ENCODE measurements at places on chromosomes 2 and 18.

DNA sequence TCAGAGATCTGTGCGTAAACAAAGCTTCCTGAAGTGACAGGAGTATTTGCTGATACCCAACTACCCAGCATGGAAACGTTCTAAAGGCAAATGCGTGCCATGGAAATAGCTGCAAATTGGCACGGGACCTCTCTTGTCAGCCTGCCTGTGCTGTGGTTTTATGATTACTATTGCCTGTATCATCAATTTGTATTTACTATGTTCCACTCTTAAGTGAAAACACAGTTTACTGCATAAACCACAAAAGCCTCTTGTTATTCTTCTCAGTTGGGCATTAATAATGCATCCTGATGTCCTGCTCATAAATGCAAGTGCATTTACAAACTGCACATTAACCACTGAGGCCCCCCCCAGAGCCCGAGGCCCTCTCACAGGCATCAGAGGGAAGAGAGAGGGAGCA lies 196.6 kb upstream of the SLC35G4 start:
- DNase-seq, result no peak

DNA sequence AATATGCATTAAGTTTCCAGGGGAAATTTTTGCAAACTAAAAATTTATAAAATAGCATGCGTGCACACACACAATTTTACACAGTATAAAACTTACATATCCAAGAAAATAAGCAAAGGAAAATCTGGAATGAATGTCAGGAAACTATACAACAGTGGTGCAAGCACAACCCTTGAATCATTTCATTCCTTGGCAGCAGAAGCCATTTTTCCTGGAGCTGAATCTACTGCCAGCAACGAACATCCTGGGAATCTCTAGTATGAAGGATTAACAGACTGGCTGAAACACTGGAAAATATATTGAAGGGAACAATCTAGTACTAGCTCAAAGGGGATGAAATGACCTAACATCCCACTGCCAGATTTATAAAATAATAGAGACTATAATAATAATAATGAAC lies 235.3 kb downstream of the DYM start:
- no peak for DNase-seq

GRCh38 chr2:128794285-128794684 lies 475.6 kb upstream of the HS6ST1 start:
- no peak for DNase-seq

GRCh38 chr2:25276569-25277465 lies 64.9 kb downstream of the DNMT3A start:
- peak; percentile 42 for DNase-seq

- no peak for DNase-seq
These were observed 4.7 kb downstream of the CREB1 start for GRCh38 chr2:207534417-207534816.

DNA sequence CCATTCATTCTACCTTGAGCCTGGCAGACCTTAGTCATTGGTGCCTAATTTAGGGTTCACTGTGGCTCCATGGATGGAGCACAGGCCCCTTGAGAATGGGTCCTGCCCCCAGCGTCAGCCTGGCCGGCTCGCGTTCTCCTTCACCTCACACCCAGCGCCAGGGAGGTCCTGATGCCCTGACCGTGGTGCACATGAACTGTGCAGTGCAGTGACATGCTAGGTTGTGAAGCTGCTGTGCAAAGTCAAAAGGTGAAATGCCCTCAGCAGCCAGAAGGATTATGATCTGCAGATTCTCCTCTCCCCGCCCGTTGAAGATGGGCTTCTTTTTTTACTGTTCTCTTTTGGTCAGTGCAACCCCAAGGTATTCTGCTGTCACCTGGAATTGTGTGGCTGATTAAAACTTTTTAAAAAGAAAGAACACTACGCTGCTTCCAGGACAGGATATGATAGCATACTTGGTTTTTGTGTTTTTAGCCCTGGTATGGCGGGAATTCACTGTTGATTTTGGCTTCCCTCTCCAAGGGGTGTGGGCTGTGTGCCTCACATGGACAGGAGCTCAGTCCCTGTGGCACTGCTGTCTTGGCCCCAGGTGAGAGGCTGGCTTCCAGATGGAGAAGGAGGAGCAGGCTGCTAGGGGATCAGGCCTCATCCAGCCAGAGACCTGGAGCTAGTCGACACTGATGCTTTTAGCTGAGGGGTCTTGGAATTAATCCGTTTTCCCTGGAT lies 49.4 kb upstream of the MCFD2 start:
- DNase-seq, result no peak

DNA sequence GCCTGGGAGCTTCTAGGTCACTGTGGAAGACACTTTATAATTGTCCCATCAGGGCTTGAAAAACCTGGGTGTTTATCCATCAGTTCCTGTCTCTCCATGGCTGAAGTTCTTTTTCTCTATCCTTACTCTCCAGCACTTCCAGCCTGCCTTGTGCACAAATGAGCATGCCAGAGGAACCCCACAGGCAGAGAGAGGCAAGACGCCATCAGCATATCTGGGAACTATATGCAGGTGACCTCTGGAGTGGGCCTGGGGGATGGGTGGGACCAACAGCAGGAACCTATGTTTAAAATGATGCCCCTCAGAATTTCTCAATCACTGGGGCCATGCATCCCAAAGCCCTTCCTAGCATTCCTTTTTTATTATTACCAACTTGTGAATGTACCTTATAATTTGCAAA lies 156.2 kb upstream of the PARD3B start:
- DNase-seq, result no peak

GRCh38 chr18:6280211-6280743 lies 134.4 kb downstream of the L3MBTL4 start:
- DNase-seq, result no peak

GRCh38 chr2:28915939-28916338 lies 21.5 kb downstream of the WDR43 start:
- DNase-seq, result peak; percentile 14

- DNase-seq, result no peak
These were observed 69.8 kb downstream of the CTIF start for GRCh38 chr18:48608581-48608980.

DNA sequence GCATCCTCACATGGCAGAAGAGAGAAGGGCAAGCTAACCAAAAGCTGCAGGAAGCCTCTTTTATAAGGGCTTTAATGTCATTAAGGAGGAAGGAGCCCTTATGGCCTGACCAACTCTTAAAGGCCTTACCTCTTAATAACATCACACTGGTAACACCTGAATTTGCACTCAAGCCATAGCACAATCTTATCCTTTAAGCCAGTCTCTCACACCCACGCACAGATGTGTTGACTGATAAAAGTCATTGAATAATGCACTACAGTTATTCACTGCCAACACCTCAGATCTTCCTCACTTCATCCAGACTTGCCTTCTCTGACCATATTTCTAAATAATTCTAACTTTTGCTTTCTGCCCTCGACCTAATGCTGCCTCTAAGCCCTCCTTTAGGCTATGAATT lies 516.8 kb downstream of the ADCYAP1 start:
- DNase-seq, result no peak

- DNase-seq, result no peak
These were observed 282.9 kb downstream of the DYSF start for GRCh38 chr2:71736091-71736861.

DNA sequence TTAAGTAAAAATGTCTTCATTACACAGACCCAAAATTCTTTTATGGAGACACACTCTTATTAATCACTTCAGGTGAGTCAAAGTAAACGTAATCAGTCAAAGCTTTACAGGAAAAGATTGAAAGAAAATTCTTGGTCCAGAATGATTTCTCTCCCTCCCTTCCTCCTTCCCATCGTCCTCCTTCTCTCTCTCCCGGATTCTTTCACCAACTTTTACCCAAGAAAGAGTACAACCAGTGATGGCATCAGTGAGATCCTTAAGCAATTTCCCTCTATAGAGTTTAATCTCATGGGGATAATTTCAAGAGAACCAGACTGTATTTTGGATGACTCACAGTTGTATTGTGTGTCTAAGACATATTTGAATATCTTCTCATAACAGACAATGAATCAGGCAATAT lies 258.1 kb downstream of the ALK start:
- DNase-seq, result no peak

DNA sequence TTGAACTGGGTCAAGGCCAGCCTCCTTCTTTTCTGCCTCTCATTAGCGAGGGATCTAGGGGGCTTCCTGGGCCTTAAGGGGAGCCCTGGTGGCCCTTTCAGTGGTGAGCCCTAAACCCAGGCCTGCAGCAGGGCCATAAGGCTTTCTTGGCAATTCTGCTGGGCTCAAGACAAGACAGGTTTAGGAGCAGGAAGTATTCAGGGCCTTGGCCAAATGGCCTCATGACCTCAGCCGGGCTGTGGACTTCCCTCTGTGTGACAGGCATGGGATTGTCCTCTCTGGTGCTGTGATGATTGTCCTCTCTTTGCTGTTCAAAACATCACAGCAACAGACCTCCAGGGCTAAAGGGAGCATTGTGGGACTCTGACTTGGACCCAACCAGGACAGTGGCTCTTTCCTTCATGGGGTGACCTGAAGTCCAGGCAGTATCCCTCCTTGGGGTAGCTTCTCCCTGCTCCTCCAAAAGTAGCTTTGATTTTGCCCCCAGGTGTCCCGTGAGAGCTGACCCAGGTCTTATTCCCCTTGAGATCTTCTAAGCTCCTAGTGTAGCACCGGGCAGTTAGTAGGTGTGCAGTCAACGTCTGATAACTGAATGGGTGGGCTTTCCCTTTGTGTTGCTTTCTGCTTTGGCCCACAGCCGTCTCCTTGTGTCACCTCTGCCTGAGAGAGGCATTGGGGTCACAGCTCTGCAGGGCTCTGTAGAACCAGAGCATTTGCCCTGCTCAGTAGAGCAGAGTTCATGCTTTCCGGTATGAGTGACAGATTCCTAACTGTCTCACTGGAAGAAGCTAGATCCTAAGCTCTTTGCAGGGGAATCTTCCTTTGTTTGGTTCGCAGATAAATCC lies 14.7 kb downstream of the FOSL2 start:
- peak; percentile 88 for DNase-seq

- peak; percentile 36 for DNase-seq
These were observed 36.3 kb downstream of the TGOLN2 start for GRCh38 chr2:85291425-85292023.

- no peak for DNase-seq
These were observed 6.6 kb upstream of the KANSL1L start for GRCh38 chr2:210177769-210178168.

DNA sequence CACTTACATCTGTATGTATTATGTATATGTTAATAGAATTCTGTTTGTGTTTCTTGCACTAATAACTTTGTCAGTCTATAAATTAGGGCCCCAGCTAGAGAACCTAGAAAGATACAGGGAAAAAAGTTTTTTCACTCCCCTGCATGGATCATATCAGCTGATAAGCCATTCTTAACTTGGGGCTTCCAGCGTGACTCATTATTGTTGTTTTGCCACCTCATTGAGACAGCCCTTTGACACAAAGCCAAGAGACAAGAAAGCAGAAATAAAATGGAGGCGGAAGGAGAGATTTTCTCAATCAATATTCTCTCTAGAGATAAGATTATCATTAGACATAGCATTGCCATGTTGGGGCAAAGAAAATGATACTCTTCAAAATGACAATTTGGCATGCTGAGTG lies 93.4 kb downstream of the AKAIN1 start:
- no peak for DNase-seq

- DNase-seq, result no peak
These were observed 117.3 kb upstream of the MSTN start for GRCh38 chr2:190179754-190180312.

DNA sequence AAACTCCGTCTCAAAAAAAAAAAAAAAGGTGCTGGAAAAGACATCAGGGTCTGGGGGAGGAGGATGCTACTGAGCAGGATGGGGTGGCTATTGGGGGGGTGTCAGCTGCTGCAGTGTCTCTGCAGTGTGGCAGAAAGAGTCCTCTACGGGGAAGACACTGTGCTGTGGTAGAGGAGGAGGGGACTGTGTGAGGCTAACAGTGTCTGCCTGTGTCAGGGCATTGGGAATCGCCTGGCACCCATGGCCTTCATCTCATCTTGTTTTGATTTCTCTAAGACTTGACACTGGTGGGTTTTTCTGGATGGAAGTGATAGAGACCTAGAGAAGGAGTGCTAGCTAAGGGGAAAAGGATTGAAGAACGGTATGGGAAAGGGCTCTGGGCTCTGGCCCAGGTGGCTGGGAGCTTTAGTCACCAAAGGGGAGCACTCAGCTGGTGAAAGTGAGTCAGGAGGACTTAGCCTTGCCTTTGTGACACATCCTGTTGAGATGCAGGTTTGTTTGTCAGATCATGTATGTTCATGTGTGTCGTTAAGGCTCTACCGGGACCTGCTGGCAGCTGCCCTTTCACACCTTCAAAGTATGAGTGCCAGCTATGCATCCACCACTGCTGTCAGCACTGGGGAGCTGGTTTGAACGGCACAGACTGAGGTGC lies 58.0 kb downstream of the FARP2 start:
- no peak for DNase-seq

GRCh38 chr18:76565238-76566173 lies 70.5 kb upstream of the ZNF516 start:
- DNase-seq, result peak; percentile 95

- DNase-seq, result no peak
These were observed 42.3 kb upstream of the CTDP1 start for GRCh38 chr18:79637181-79637920.

- no peak for DNase-seq
These were observed 75.1 kb upstream of the NOL4 start for GRCh38 chr18:34299828-34300227.

DNA sequence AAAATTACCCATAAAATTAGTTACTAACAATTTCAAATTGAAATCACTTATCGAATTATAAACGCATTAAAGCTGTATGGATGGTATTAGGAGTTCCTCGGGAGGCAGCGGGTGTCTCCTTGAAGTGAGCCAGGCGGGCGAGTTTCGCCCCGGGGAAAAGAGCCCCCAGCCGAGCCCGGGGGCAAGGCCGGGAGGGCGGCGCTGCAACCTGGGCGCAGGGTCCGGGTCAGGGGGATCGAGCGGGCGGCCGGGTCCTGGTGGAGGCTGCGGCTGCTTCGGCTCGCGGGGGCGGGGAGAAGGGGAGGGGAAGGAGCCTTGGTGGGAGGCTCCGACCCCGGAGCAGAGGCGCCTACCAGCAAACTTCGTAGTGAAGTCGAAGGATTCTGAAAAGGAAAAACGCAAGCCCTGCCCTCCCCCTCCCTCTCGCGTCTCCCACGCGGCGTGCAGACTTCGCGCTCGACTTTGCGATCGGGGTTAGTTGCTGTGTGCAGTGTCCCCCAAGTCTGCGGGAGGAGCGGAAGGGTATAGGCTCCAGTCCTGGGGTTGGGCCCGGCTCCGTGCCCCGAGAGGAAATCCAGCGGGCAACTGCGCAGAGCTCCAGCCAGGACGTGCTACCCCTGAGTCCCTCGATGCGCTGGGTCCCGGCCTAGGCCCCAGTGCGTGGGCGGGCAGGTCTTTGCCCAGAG lies 140.8 kb downstream of the MEIS1 start:
- DNase-seq, result no peak

GRCh38 chr18:2147476-2148230 lies 423.7 kb downstream of the METTL4 start:
- no peak for DNase-seq

- no peak for DNase-seq
These were observed 25.8 kb upstream of the MAP3K20 start for GRCh38 chr2:173049831-173050230.

GRCh38 chr18:55811925-55812324 lies 223.9 kb upstream of the TCF4 start:
- DNase-seq, result no peak

- no peak for DNase-seq
These were observed 608.3 kb downstream of the ERBB4 start for GRCh38 chr2:211930331-211930730.

Data from inflammatory macrophage (primary cell).